ENCODE measurements at places on chromosomes 1 and 21.

- no peak for DNase-seq
Measured at GRCh38 chr21:42520628-42521253, 7.1 kb downstream of the SLC37A1 start.

DNA sequence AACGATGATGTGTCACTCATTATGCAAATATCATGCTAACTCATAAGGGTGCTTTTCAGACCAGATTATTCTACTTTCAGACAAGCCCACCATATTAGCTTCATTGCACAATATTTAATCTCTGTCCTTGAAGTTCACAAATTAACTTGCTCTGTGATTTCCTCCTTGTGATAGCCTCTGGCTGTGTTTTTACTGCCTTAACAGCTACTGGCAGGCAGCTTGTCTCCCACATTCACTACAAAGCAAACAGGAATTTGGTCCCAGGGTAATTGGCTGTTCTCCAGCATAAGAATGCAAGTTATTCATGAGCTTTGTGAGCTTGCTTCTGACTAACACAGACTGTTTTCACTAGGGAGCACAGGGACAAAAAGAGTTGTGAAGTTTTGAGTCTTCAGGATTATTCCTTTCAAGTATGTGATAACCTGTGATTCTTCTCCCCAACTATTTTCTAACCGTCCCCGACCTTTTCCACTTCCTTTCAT is 87.9 kb upstream of the HMCN1 start:
- no peak for DNase-seq

- no peak for DNase-seq
Measured at GRCh38 chr1:165903672-165904071, 76.3 kb downstream of the UCK2 start.

DNA sequence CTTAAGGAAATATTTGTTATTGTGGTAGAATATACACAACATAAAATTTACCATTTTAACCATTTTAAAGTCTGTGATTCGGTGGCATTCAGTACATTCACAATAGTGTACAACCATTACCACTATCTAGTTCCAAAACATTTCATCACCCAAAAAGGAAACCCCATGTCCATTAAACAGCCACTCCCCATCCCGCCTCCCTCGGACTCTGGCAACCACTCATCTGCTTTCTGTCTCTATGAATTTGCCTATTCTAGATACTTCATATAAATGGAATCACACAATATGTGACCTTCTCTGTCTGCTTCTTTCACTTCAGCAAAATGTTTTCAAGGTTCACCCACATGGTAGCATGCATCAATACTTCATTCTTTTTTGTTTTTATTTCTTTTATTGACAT is 51.3 kb downstream of the PTP4A2 start:
- no peak for DNase-seq

GRCh38 chr1:224435999-224436398 is 1.4 kb upstream of the WDR26 start:
- no peak for DNase-seq

DNA sequence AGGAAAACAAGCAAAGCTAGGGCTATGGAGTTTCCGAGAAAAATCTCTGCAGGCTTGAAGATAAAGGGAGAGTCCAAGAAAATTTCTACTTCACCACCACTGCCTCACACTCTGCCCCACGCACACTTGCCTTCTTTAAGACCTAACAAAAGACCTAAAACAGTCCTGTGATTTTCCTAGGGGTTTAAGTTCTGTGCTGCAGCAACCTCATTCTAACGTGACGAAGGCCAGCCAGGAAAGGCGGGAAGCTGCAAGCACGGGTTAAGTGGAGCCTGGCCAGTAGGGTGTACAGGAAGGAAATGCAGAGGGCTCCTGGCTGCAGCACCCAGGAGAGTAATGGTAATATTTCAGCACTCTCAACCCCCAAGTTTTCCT is 1.5 kb downstream of the SPATA6 start:
- DNase-seq: no peak

DNA sequence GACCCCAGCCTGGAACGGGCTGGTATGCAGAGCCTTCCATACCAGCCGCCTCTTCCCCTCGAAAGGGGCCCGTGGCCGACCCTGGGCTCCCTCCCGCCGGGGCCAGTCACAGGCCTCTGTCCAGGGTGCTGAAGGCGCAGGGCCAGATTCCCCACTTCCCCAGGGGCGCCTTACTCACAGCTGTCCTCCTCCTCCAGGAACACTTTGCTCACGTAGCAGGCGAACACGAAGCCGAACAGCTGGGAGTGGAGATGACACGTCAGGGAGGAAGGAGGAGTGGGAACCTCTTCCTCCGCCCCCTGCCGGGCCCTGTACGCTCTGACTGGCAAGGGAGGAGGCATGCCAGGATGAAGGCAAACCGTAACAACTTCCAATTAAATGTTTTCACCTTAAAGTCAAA is 57.3 kb downstream of the NKAIN1 start:
- no peak for DNase-seq

- DNase-seq: no peak
Measured at GRCh38 chr1:26287033-26287711, 7.3 kb downstream of the SH3BGRL3 start.

Data from esophagus muscularis mucosa (tissue), 4 donors.